ENCODE measurements at places on chromosomes 6 and 20.

DNA sequence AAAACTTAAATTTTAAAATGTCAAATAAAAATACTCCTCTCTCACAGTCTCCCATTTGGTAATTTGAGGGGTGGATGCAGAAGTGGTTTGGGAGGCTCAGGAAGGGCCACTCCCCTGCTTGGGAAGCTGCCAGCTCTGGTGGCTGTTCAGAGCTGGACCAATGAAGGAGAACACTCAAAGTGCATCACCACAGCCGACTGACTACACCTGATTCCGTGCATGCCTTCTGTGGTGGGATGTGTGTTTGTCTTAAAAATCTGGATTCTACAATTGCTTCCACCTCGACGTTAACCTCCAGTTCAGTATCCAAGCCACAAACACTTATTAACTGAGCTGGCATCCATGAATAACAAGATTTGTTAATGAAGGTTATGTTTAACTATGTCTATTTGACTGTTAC, 137.3 kb downstream of the FOXC1 start:
- DNase-seq, result no peak

DNA sequence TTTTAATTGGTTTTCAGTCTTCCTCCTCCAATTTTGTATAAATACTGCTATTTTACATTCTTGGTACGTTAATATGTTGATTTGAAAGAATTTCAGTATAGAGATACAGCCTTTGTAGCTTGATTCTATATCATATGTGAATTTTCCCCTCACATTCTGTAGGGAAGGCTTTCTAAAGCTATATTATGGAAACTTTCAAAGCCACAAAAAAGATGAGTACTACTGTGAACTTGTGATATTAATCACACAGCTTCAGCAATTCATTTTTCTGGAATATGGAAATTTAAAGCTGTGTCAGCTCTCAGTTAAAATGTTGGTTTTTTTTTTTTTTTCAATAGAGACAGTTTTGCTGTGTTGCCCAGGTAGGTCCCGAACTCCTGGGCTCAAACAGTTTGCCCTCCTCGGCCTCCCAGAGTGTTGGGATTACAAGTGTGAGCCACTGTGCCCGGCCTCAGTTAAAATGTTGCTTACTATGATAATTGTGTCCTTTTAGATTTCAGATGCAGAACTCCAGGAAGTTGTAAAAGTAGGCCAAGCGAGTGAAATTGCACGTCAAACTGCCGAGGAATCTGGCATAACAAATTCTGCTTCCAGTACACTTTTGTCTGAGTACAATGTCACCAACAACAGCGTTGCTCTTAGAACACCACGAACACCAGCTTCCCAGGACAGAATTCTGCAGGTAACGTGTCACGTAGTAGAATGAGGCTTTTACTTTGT, 20.6 kb downstream of the CDC5L start:
- no peak for DNase-seq

DNA sequence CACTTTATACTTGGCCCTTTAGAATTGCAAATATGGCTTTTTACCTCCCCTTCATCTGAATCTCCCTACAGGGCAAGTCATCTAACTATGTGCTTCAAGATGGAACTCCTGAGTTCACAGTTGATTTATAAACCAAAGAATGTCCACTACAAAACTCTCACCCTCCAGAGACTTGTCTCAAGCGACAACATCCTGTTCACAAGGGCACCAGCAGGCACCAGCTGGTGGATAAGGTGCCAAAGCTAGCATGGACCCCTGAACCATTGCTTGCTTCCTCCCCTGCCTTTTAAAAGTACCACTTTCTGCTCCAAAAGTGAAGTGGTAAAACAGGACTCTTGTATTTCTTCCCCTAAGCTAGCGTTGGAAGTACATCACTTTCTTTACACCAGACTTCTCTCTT, 154.5 kb downstream of the LPA start:
- DNase-seq, result no peak

GRCh38 chr20:45290677-45291355, 15.8 kb upstream of the RBPJL start:
- DNase-seq, result peak; percentile 54

DNA sequence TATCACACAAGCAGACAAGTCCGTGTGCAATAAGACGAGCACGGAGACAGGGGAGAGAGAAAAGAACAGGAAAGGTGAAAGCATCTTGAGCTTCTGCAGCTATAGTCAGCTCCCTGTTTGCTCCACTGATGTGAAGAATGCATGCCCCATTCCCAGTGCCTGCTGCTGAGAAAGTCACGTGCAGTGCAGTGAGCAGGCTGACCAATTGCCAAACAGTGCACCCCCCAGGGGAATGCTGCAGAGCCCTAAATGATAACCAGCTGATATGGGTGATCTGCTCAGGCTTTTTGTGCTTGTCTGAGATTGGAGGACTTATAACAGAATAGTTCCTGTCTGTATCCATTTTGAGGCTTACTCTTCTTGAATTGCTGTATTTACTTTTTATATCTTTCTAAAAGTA, 121.5 kb downstream of the PACRG start:
- no peak for DNase-seq

DNA sequence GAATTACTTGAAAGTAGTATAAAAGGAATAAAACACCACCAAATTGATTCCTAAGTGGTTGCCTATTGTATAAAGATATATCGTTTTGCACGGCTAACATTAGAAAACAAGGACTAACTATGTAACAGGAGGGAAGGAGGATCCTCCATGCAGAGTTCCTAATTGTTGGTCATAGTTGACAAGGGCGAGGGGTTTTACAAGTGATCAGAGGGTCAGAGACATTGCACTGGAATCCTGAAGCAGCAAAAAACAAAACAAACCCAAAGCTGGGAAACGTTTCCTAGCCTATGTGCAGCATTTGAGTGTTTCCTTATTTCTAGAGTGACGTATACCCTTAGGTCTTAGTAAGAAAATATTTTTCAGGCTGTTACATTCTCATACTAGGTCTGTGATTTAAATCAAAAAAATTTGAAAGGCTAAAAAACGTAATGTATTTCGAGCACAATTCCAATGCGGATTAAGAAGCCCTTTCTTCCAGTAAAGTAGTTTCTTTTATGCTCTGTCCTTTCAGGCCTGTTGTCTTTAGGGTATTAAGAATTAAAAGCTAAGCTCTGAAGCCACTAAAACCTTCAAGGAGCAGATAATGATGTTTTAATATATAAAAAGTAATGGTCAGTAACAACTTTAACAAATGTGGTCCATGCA, 373.8 kb upstream of the MMS22L start:
- no peak for DNase-seq

- DNase-seq, result no peak
Observed at GRCh38 chr20:62355516-62355877, 11.6 kb downstream of the LAMA5 start.

- DNase-seq, result no peak
Observed at GRCh38 chr20:34675561-34675960, 1.3 kb downstream of the PIGU start.

- no peak for DNase-seq
Observed at GRCh38 chr20:44509762-44510161, 12.1 kb downstream of the SERINC3 start.

DNA sequence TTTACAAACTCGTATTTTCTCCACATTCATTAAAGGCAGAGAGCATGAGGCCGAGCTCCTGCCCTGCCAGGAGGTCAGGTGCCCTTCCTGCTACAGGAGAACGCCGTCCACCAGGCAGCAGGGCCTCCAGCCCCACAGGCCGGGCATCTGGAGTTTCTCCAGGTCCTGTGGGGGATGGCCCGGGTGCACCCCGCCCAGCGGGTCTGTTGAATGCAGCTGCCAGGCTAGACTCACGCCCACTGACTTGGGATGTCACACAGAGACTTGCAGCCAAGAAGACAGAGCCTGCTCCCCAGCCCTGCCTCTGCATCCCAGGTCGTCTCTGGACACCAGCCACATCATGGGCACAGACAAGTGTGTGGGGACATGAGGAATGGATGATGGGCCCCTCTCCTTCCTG, 376.4 kb downstream of the CDH4 start:
- DNase-seq, result no peak

DNA sequence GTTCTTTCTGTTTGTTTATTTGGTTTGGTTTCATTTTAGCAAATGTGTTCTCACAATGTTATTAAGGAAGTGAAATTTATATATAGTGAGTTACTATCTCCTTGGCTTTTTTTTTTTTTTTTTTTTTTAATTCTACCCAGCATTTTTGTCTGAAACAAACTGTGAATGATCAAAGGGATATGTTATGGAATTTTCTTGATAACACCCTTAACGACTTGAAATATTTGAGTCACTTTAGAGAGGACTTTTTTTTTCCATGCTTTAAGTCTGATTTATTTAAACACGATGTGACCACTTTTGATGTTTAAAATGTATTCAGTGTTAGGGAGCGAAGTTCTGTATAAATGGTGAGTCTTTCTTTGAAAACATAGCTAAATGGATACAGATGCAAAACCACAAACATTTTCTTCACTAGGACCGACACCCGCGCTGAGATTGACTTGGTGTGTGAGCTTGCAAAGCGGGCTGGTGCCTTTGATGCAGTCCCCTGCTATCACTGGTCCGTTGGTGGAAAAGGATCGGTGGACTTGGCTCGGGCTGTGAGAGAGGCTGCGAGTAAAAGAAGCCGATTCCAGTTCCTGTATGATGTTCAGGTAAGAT, 149.7 kb downstream of the MTHFD1L start:
- DNase-seq, result no peak

DNA sequence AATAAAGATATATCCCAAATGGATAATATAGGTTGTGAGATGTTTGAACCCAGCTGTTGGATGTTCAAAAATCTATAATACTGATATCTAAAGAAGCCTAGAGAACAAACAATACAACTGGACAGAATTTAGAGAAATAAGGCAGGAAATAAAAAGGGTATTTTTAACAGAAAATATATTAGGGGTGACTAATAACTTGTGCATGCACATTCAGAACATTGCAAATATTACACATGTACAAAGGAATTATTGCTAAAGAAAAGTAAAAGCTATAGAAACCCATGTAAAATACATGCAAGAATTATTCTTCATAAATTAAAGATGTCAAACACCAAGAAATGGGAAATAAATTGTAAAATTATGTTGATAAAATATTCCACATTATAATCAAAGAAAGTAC, 32.7 kb upstream of the HCRTR2 start:
- no peak for DNase-seq

DNA sequence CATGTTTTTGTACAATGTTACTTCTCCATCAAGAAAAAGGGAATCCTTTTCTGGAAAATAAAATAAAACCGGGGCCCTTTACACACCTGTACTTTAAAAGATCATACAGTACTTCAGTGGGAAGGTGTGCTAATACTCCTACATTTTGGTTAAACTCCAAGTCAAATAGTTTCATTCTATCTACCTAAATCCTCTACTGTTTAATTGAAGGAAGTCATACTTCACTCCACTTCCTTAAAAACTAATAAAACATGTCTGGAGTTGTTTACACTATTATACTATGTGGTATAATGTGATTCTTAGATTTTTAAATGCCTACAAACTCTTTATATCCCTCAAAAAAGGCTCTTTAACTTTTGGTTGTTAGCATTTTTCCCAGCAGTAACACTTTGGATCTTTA, 18.6 kb upstream of the HBS1L start:
- DNase-seq, result no peak

GRCh38 chr6:68880050-68880813, 245.2 kb downstream of the ADGRB3 start:
- DNase-seq, result peak; percentile 65

GRCh38 chr6:80214436-80215022, 108.1 kb downstream of the BCKDHB start:
- peak; percentile 56 for DNase-seq

- no peak for DNase-seq
Observed at GRCh38 chr20:63446216-63447024, 26.0 kb downstream of the KCNQ2 start.

DNA sequence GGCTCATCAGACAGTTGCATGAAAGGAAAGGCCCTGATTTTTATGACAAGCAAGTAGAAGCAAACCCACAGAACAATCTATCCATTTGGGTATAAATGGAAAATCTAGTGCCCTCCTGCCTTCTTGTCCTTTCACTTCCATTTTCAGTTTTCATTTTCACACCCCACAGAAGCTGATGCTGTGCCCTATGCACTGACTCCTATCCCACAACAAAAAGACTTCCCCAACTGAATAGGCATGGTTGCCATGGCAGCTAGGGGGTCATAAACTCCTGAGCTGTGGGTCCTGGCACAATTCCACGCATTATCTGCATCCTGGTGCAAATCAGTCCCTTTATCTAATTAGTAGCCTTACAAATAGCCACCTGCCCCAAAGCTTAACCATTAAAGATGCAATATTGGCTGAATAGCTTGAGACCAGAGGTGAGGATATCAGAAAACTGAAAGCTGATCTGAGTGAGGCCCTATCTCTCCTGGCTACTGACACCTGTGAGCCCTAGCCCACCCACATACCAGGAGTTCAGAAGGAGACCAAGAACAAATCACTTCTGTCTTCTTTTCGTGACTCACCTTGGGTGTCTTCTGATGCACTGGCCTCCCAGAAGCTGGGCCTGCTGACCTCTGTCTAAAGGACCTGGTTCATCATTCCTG, 34.9 kb upstream of the HEY2 start:
- no peak for DNase-seq

GRCh38 chr6:105258816-105259215, 79.0 kb upstream of the POPDC3 start:
- no peak for DNase-seq

DNA sequence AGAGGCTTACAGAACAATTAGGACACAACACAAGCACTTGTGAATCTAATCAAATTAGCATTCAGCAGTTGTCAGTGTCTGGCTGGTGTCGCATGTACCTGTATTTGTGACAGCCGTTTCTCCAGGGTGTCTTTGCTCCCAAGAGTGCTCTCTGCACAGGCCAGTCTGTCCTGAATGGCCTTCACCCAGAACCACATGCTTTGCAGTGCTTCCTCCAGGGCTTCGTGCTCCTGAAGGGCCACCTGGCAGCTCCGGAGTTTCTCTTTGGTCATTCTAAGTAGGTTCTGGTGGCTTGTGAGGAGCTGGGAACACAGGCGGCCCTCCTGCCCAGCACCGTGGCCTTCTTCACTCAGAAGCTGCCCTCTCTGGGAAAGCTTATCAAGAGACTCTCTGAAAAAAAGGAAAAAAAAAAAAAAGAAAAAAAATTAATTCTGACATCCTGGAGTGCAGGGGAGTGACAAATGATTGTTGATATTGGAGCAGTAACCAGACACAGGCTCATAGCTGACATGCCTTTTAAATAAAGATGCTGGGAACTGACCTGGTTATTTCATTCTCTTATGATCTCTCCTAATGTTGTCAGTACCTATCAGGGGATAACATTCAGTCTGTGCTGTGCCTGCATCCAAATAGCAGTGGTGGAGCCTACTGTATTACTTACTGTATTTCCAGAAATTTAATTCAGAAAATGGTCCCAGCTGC, 245.8 kb downstream of the SYNE1 start:
- no peak for DNase-seq

All from DMS 273 treated with DMSO at 0.1 percent for 48 hours (cell line).